ENCODE measurements at places on chromosomes 5 and 9.

GRCh38 chr5:131386779-131387178, 122.9 kb downstream of the CDC42SE2 start:
- DNase-seq, result peak; percentile 1

- DNase-seq, result no peak
These were observed 347.6 kb downstream of the RAB3C start for GRCh38 chr5:58930520-58930919.

DNA sequence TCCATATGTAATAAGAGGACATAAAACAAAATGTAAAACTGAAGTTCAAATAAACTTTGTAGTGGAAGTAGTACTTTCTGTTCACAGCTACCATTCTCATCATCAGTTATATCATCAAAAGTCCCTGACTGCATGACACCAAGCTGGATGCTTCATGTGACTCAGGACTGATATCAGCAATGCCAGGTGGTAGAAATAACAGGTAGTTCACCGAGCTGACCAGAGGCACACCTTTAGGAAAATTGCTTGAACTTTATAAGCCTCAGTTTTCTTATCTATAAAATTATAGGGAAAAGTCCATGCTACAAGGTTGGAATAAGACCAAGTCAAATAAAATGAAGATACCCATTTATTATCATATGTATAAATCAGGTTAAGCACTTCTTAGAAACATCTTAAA, 124.9 kb upstream of the PTGER4 start:
- no peak for DNase-seq

- DNase-seq, result no peak
These were observed 989.8 kb downstream of the TLE1 start for GRCh38 chr9:80699511-80699998.

DNA sequence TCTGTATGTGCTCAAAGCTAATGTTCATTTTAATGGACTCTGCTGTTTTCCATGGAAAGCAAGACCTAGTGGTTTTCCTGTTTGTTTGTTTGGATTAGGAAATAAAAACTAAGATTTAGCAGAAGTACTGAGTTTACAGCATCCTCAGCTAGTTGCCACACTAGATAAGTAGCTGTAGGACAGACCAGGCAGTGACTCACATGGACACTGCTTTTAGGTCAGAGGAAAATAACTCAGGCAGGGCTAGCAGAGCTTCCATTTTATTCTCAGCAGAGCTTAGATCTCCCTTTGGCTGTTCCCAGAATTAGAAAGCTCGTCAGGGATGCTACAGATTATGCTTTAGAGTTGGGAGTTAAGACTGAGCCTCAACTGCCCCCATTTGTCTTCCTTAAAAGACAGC, 204.4 kb downstream of the SH3GL2 start:
- no peak for DNase-seq

DNA sequence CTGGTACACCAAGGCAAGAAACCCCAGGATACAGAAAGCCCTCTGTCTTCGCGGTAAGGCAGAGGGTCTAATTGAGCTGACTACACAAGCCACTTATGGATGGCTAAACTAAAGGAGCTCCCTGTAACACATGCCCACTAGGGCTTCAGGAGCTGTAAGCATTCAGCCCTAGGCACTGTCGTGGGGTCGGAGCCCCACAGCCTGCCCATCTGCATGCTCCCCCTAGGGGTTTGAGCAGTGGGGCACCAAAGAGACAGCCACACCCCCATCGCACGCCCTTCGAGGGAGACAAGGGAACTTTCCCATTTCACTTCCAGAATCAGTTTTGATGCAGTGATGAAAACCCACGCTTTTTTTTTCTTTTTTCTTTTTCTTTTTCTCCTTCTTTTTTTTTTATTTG, 11.0 kb upstream of the MTMR12 start:
- no peak for DNase-seq

DNA sequence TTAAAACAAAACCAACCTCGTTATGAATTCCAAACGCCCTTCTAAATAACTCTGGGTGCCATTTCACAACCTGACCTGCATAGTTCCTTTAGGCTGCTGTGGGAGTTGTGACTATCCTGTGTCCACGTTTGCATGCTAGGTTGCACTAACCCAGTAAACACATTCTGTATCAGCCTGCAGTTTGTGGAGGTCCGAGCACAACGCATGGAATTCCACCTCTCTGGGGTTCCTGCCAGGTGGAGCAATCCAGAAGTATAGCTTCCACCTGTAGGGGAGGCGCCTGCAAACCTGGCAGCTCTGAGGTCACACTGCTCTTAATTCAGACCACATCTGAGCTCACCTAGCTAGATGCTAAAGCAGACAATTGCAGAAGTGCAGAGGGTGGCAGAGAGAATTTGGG, 57.2 kb downstream of the MARCHF3 start:
- no peak for DNase-seq

GRCh38 chr9:111815285-111816070, 20.7 kb upstream of the SHOC1 start:
- no peak for DNase-seq

DNA sequence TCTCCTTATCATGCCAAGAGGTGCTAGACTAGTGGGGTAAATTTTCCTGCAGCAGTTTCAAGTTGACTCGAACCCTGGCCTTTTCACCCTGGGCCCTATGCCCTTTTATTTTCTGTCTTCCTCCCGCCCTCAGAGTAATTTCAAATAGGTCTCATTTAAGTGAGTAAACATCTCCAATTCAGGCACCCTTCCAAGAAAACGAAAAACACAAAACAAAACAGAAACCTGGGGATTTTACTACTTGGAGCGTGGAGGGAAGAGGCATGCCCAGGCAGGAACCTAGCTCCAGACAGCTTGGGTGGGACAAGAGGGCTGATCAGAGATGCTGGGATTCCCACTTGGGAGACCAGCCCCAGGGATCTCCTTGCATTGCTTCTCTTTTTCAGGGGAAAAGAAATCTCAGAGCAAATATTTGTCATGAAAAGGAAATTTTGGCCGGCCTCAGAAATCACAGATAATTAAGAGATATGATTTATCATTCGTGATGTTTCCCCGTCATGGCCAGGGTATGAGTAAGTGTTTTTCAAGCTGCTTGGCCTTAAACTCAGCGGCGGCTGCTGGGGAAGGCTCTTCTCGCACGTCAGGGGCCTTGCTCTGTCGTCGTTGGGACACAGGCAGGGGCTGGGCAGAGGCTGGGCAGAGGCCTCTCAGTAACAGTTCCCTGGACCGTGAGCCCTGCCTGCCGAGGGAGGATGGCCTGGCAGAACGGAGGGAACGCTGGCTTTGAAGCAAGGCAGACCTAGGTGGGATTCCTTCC, 248.6 kb upstream of the KLF4 start:
- no peak for DNase-seq

- DNase-seq, result no peak
These were observed 3.2 kb upstream of the ANP32B start for GRCh38 chr9:97979788-97980478.

- DNase-seq, result no peak
These were observed 15.0 kb downstream of the SLC12A7 start for GRCh38 chr5:1096838-1097237.

- DNase-seq, result no peak
These were observed 35.1 kb downstream of the NNT start for GRCh38 chr5:43638107-43638506.

- DNase-seq, result no peak
These were observed 36.5 kb upstream of the ASTN2 start for GRCh38 chr9:117451311-117451710.

DNA sequence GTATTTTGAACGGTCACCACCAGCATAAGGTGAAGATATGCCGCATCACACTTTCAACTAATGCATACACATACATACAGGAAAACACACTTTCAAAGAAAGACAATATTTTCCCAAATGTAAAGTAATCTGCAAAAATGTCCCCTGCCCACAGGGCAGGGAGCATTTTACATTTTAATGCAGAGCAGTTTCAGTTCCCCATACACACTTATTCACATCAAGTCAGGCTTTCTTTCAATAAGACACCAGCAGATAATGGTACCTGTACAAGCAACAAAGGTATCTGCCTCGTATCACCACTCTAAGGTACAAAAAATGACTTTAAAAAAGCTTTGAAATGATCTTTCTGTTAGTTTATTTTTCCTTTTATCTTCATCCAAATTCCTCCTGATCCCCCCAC, 247.1 kb upstream of the CCNG1 start:
- DNase-seq, result no peak

DNA sequence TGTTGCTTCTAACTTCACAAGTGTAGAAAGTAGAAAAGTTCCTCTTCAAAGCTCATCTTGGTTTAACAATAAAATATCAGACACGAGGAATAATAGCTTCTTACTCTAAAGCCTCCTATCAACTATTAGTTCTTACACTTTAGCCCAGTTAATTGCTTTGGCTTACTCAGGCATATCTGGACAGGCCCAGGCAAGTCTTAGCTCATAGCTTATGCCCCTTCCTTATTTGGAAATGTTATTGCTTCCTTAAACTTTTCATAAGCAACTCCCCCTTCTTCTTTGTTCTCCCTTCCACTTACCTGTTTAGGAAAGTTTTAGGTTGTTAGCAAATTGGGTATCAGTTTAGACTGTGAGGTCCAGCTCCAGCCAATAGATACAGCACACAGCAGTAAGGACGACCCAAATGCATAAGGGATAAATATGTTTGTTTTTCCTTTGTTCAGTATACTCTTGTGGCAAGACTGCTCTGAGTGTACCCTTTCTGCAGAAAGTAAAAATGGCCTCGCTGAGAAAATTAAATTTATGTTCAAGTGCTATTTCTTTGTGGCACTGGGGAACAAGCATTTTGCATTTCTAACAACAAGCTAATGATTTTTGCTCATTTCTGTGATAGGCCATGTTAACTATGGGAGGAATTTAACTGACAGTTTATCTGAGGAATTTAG, 162.1 kb downstream of the SMC2 start:
- DNase-seq, result no peak

DNA sequence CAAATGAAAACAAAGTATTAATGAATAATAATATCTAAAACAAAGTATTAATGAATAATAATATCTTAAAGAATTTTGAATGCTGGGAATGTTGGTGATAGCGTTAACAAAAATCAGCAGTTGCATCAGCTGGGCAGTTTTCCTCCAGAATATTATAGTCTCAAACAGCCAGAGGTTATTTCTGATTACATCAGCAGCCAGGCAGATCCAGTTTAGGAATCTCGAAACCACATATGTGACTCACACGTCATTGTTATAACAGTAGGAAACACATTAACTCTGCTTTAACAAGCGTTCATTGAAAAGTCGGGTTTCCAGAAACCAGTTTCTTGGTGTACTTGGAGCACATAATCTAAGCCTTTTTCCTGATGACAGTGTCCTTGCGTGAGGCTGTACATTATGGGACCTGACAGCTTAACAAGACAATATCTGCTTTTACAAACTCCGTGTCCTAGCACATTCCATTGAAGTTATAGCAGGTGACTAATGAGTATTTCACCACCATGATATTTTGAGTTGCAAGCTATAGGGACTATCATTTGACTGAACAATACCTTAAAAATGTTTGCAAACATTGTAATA, 559.5 kb upstream of the KLF4 start:
- no peak for DNase-seq

GRCh38 chr5:75465480-75465879, 45.9 kb downstream of the CERT1 start:
- DNase-seq, result no peak

GRCh38 chr9:108417726-108418125, 438.1 kb downstream of the ACTL7B start:
- DNase-seq, result no peak

- DNase-seq, result no peak
These were observed 78.0 kb downstream of the RFX3 start for GRCh38 chr9:3447788-3448187.

DNA sequence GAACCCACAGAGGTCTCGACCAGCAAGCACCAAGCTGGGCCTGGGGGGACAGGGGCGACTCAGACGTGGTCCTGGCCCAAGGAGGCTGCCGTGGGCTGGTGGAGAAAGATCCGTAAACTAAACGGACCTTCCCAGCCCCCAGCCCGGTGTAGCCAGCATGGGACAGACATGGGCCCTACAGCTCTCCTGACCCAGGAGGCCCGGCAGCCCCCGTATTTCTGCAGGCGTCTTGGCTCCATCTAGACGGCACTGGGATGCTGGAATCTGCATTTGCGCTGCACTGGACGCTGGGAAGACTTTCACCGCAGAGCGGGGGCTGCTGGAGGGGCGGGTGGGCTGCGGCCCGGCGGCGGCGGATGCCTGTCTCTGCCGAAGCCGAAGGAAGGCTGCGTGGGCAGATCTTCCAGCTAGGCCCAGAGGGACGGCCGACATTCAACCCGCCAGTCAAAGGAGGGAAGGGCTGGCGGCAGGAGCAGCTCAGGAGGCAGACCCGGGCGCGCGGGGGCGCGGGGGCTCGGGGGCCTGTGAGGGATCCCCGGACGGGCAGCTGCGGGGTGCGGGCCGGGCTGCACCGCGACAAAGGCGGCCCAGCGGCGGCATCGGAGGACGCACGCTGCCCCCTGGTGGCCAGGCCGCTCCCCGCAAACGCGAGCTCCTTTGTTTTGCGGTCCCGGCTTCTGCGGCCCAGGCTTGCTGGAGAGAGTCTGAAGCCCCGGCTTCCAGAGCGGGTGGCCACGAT, 266.2 kb downstream of the NSG2 start:
- no peak for DNase-seq

DNA sequence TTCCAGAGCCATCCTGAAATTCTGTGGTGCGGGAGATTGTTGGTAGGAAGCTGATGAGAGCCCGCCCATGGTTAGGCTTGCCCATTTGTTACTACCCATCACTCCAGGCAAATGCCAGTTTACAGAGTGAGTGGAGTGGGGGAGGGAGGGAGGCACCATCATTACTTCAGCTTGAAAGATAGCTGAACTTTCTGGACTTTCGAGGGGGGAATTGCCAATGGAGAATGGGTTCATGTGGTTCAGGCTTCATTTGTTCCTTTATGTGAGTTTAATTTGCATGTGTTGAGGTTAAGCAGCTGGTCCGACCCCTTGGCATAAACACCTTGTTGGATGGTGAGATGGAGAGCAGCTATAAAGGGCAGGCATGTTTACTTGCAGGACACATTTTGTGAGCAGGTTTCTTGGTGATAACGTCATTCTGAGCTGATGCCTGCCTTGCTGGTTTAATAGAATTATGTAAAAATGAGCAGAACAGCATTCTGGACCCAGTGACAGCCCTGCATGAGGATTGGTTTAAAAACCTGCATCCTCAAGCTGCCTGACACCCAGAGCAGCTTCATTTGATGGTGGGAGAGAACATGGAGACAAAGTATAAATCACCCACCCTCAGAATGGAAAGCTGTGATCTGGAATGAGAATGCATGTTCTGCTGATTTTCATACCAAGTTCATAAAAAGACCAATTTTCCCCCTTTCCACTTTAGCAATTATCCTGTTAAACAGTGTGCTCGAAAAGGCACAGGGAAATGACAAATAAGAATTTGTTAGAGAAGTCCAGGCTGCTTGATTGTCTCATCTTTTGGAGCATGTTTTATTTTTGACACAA, 106.3 kb downstream of the TRIO start:
- no peak for DNase-seq

GRCh38 chr9:22829236-22829635, 382.6 kb downstream of the DMRTA1 start:
- DNase-seq, result no peak

DNA sequence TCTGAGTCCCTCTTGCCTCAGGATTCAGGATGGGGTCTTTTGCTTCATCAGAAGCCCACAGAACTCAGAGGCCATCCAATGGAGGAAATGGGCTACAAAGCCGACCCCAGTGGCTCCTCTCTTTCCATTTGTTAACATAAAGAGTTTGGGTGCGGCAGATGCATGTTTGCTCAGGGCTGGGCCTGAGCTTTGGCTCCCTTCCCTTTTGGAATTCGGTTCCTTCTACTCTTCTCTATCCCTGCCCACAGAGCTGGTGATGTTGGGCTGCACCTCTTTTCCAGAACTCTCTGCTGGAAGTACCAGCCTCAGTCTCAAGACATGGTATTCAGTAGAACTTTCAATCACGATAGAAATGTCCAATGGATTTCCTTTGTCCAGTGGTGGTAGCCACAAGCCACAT, 66.9 kb upstream of the AGXT2 start:
- DNase-seq, result no peak
